PC-3 (cell line): ENCODE measurements at places on chromosomes 7 and 10.
A peak's percentile ranks its signal among the peaks of the same experiment; 100 is the strongest.

GRCh38 chr7:15989194-15989593 lies 302.7 kb upstream of the MEOX2 start:
- no peak overlapping the region for H3K4me3 ChIP-seq
- H3K27me3 ChIP-seq = peaks cover 13% of the 10 kb centered on the region
- H3K27ac ChIP-seq = no peak overlapping the region
- H3K4me1 ChIP-seq = no peaks in the 10 kb centered on the region
- DNase-seq = no peak

DNA sequence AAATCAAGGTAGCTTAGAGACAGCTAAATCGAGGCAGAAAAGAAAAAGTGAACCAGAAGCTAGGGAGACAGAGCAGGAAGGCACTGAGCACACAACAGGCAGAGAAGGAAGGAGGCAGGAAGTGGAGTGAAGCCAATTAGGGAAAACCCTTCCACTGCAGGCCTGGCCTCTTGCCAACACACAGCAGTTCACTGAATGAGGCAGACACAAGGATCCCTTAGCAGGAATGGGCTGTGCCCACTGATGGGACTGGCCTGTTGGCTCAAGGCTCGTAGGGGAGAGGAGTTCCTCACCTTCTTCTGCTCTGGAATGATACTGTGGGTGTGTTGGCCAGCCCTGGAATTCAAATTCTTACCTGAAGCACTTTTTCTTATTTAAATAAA lies 220.3 kb upstream of the STK17A start:
- no peaks in the 10 kb centered on the region for H3K4me1 ChIP-seq
- H3K4me3 ChIP-seq = no peak overlapping the region
- H3K27ac ChIP-seq = no peak overlapping the region
- peak; percentile 44 for DNase-seq
- no peaks in the 10 kb centered on the region for H3K36me3 ChIP-seq

- no peaks in the 10 kb centered on the region for H3K27me3 ChIP-seq
- no peaks in the 10 kb centered on the region for H3K36me3 ChIP-seq
- no peaks in the 10 kb centered on the region for H3K4me1 ChIP-seq
- no peak for DNase-seq
- H3K4me3 ChIP-seq = no peak overlapping the region
These were observed 31.8 kb upstream of the IL15RA start for GRCh38 chr10:6009150-6009549.

GRCh38 chr7:102258073-102258748 lies 28.5 kb upstream of the SH2B2 start:
- H3K4me3 ChIP-seq = no peak overlapping the region
- no peak overlapping the region for H3K27ac ChIP-seq
- H3K27me3 ChIP-seq = no peaks in the 10 kb centered on the region

DNA sequence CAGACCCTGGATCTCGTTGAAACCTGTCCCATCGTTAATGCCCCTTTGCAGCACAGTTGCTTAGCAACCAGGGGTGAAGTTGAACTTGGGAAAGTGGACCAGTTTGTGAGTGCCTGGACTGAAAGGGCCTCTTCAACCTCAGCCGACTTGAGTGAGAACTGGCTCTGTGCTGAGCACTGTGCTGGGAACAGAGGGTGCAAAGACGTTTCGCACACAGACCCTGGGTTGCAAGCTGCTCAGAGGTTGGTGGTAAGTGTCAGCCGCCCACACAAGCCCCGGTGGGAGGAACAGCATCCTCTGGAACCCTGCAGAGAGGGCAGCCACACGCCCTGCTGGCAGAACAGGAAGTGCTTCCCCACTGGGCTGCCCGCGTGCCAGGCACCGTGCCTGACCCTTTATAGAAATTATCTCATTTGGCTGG lies 89.2 kb downstream of the CARD11 start:
- H3K4me3 ChIP-seq = no peak overlapping the region
- no peaks in the 10 kb centered on the region; the same call in 1 of the 2 replicates for H3K27me3 ChIP-seq
- H3K27ac ChIP-seq = no peak overlapping the region
- peaks cover 4% of the 10 kb centered on the region; the same call in 1 of the 2 replicates for H3K4me1 ChIP-seq

DNA sequence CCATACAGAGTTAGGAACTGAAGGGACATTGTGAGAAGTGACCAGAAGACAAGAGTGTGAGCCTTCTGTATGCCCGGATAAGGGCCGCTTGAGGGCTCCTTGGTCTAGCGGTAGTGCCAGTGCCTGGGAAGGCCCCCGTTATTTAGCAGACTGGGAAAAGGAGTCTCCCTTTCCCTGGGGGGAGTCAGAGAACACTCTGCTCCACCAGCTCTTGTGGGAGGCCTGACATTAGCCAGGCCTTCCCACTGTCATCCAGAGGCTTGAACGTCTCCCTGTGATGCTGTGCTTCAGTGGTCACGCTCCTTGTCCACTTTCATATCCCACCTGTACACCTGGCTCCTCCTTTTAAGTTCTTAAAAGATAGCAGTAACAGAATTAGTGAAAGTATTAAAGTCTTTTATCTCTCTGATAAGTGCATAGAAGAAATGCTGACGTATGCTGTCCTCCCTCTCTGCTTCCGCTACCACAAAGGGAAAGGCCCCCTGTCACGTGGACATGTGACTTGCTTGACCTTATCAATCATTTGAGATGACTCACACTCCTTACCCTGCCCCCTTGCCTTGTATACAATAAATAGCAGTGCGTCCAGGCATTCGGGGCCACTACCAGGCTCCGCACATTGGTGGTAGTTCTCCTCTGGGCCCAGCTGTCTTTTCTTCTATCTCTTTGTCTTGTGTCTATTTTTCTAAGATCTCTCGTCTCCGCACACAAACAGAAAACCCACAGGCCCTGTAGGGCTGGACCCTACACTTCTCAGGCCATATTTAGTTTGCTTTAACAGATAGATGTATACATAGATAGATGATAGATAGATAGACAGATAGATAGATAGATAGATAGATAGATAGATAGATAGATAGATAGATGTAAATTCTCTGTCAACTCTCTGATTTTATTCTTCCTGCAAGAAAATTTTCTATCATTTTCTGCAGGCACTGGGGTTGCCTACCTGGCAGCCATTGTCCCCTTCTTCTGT lies 131.5 kb upstream of the JCAD start:
- no peaks in the 10 kb centered on the region for H3K36me3 ChIP-seq
- no peak overlapping the region for H3K27ac ChIP-seq
- no peak for DNase-seq
- peaks cover 9% of the 10 kb centered on the region for H3K4me1 ChIP-seq
- H3K27me3 ChIP-seq = no peaks in the 10 kb centered on the region

GRCh38 chr10:77157248-77158019 lies 480.2 kb downstream of the KCNMA1 start:
- no peak for DNase-seq
- H3K36me3 ChIP-seq = no peaks in the 10 kb centered on the region
- H3K4me3 ChIP-seq = no peak overlapping the region
- peak overlapping the region; percentile 65 for H3K27ac ChIP-seq
- no peaks in the 10 kb centered on the region for H3K27me3 ChIP-seq

DNA sequence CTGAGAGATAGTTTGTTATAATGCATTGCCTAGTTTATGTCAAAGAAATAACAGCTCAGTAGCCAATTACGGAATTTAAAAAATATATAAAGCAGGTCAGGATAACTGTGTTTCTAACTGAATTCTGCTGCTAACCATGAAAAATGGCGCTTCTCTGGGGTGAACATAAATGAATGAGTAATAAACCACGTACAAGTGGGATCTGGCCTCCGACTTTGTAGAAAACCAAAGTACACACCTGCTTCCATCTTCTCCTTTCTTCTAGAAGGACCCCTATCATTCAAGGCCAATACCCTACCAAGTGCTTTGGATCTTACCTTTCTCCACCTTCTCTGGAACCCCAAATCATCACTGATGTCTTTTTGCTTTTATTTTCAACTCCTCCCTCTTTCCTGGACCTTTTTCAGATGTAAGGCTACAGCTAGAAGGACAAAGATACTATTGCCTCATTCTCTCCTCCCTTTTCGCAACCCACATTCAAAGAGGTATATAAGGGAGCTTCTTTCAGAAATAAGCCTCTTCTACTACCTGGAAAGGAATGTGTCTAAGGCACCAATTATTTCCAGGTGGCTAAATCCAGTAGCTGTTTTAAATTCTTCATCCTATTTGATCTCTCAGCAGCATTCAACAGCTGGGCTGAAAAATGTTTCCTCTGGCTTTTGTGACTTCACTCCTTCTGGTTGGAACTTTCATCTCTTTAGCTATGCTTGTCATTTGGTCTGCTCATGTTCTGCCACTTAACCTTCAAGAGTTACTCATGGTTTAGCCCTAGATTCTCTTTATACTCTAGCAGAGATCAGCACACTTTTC lies 37.7 kb downstream of the NAMPT start:
- H3K36me3 ChIP-seq = peaks cover 25% of the 10 kb centered on the region
- no peak overlapping the region for H3K27ac ChIP-seq
- H3K4me1 ChIP-seq = no peaks in the 10 kb centered on the region

DNA sequence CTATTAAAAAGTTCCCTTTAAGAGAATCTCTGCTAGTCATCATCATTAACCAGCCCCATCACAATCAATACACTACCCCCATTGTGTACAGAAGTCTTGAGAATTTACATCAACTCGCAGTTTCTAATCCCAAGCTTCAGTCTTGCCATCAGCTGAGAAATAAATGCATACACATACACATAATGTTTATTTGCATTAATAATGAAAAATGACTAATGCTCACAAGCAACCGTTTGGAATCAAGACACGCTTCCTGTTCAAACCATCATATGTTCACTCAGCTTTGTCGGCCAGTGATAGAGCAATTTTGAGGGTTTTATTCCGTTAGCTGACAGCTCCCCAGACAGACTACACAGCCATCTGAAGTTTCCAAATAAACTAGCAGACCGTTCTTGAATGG lies 287.1 kb downstream of the SFMBT2 start:
- no peaks in the 10 kb centered on the region; the same call in 1 of the 2 replicates for H3K36me3 ChIP-seq
- no peak overlapping the region for H3K27ac ChIP-seq
- H3K4me1 ChIP-seq = no peaks in the 10 kb centered on the region
- DNase-seq = no peak
- no peaks in the 10 kb centered on the region for H3K27me3 ChIP-seq

DNA sequence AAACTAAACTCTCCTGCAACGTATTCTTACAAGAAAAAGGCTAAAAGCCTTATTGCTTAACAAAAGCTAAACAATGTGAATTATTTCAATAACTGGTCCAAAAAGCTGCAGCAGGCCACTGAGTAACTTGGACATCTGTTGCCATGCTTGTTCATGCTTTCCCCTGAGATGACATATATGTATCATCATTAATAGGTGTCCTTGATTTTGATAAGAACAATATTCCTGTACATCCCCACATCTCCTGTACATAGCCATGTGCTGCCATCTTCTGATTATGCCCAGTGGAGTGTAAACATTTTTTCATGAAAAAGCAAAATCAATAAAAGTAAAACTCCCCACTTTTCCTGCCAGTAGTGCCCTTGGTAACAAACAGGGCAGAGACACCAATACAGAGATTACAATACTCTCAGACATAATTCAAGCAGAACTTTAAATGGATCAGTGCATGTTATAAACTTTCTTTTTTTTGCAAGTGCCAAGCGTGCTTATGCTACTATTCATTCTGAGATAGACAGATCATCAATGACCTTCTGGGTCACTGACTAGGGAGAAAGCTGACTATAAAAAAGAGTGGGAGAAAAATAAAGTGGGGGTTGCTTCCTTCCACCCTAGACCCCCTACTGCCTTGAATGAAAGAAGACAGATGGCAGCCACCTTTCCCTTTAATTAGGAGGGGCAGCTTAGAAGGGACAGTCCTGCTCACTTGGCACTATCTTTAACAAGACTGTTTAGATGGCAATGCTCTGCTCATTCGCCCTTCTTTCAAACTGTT lies 205.5 kb upstream of the KLF14 start:
- peaks cover 45% of the 10 kb centered on the region for H3K4me1 ChIP-seq
- peaks cover 8% of the 10 kb centered on the region; the same call in 1 of the 2 replicates for H3K36me3 ChIP-seq

GRCh38 chr10:61280303-61280702 lies 172.9 kb downstream of the TMEM26 start:
- H3K27me3 ChIP-seq = no peaks in the 10 kb centered on the region
- peak; percentile 94 for DNase-seq
- no peak overlapping the region for H3K27ac ChIP-seq
- peaks cover 13% of the 10 kb centered on the region for H3K4me1 ChIP-seq
- H3K36me3 ChIP-seq = no peaks in the 10 kb centered on the region

GRCh38 chr10:131806146-131806545 lies 94.7 kb upstream of the PPP2R2D start:
- no peak overlapping the region for H3K27ac ChIP-seq
- H3K27me3 ChIP-seq = peaks cover 59% of the 10 kb centered on the region
- H3K4me3 ChIP-seq = no peak overlapping the region
- no peak for DNase-seq
- H3K4me1 ChIP-seq = no peaks in the 10 kb centered on the region

GRCh38 chr7:31107106-31108090 lies 55.3 kb downstream of the ADCYAP1R1 start:
- no peak overlapping the region for H3K4me3 ChIP-seq
- DNase-seq = no peak
- H3K36me3 ChIP-seq = no peaks in the 10 kb centered on the region

GRCh38 chr10:398954-399353 lies 263.7 kb downstream of the ZMYND11 start:
- no peak overlapping the region for H3K4me3 ChIP-seq
- no peaks in the 10 kb centered on the region for H3K4me1 ChIP-seq
- DNase-seq = no peak
- H3K36me3 ChIP-seq = no peaks in the 10 kb centered on the region
- no peaks in the 10 kb centered on the region for H3K27me3 ChIP-seq

- H3K4me3 ChIP-seq = no peak overlapping the region
- H3K27me3 ChIP-seq = no peaks in the 10 kb centered on the region
- DNase-seq = no peak
- no peaks in the 10 kb centered on the region for H3K4me1 ChIP-seq
- H3K27ac ChIP-seq = no peak overlapping the region
These were observed 209.9 kb downstream of the CHCHD3 start for GRCh38 chr7:132872034-132872433.

GRCh38 chr10:35854661-35855060 lies 212.6 kb upstream of the FZD8 start:
- no peak for DNase-seq
- no peak overlapping the region for H3K27ac ChIP-seq
- H3K27me3 ChIP-seq = no peaks in the 10 kb centered on the region
- H3K36me3 ChIP-seq = no peaks in the 10 kb centered on the region
- H3K4me3 ChIP-seq = no peak overlapping the region

- no peaks in the 10 kb centered on the region for H3K36me3 ChIP-seq
- peaks cover 22% of the 10 kb centered on the region for H3K4me1 ChIP-seq
- H3K4me3 ChIP-seq = no peak overlapping the region
- H3K27me3 ChIP-seq = no peaks in the 10 kb centered on the region
These were observed 14.4 kb upstream of the RBM20 start for GRCh38 chr10:110629680-110630191.

DNA sequence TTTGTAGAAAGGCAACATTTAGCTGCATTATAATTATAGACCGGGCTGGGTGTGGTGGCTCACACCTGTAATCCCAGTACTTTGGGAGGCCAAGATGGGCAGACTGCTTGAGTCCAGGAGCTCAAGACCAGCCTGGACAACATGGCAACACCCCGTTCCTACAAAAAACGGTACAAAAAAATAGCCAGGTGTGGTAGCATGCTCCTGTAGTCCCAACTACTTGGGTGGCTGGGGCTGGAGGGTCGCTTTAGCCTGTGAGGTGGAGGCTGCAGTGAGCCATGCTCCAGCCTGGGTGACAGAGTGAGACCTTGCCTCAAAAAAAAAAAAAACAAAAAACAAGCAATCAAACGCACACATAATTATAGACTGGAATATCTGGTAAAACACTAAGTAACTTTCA lies 5.0 kb downstream of the YWHAG start:
- no peak overlapping the region for H3K27ac ChIP-seq
- DNase-seq = no peak
- H3K27me3 ChIP-seq = no peaks in the 10 kb centered on the region
- peaks cover 66% of the 10 kb centered on the region for H3K36me3 ChIP-seq
- H3K4me3 ChIP-seq = no peak overlapping the region
